ENCODE measurements at places on chromosomes 6 and 20.

- H3K4me3 ChIP-seq = no peak overlapping the region
- DNase-seq = no peak
- H3K27me3 ChIP-seq = no peaks in the 10 kb centered on the region
- H3K36me3 ChIP-seq = peaks cover 36% of the 10 kb centered on the region
- no peak overlapping the region for H3K27ac ChIP-seq
- no peaks in the 10 kb centered on the region for H3K4me1 ChIP-seq
Observed at GRCh38 chr6:158507174-158507573, 52.7 kb upstream of the TMEM181 start.

DNA sequence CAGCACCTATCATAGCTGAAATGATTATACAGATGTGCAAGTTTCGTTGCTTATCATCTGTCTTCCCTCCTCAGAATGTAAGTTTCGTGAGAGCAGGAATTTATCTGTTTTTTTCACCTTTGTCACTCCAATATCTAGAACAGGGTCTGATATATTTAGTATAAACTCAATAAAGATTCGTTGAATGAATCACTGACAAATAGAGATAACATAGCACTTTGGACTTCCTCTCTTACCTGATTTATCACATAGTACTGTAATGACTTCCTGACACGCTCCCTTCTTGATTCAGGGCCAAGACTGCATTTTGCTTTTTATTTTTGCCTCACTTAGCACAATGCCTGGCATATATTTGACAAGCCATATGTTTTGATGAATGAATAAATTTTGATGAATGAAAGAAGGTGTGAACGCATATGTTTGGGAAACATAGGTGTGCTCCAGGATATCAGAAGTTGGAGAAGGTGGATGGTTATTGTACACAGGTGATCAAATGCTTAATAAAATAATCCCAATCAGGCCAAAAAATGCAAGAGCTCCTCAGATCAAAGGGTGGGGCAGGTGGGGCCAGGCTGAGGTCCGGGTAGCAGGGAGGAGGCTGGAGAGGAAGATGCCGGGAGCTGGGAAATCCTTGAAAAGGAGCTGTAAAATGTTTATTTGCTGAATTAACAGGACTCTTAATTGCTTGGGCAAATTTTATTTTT is 33.0 kb downstream of the PIM1 start:
- H3K36me3 ChIP-seq = no peaks in the 10 kb centered on the region
- peaks cover 5% of the 10 kb centered on the region for H3K27me3 ChIP-seq
- no peak overlapping the region for H3K4me3 ChIP-seq
- no peak for DNase-seq

DNA sequence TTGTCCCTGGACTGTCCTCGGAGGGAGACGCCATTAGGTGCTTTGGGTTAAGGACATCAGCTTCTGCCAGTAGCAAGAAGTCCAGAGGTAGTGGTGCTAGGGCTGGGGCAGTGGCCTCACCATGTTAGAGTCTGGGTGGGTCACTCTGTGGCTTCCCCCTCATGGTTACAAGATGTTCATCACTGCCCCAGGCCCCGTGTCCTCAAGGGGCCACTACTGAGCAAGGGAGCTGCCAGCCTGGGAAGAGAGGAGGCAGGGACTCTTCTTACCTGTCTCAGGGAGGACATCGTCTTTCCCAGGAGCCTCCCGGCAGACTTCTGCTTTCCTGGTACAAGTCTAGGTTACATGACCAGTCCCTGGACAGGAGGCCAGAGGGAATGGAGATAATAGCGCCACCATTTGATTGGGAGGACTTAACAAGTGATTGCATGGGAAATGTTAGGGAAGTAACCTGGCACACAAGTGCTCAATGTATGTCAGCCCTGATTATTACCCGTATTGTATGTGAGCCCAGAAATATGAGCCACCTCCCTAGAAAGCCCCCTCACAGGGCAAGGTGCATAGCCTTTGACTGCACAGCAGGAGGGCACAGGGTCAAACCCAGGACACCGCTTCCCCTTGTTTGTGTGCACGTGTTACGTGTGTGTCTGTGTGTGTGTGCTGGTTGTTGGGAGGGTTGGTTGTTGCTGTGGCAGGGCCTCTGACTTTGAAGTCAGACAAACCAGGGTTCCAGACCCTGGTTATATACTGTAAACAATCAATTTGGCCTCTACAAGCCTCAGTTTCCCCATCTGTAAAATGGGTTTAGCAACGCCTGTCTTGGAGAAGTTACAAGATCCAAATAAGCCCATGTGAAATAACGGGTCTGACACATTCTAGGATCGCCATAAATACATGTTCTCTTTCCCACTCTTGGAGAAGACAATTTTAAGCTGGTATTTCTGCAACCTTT is 30.0 kb downstream of the SIRPA start:
- H3K4me1 ChIP-seq = peaks cover 4% of the 10 kb centered on the region
- no peaks in the 10 kb centered on the region for H3K27me3 ChIP-seq
- H3K27ac ChIP-seq = no peak overlapping the region
- no peak overlapping the region for H3K4me3 ChIP-seq
- peaks cover 16% of the 10 kb centered on the region for H3K36me3 ChIP-seq

DNA sequence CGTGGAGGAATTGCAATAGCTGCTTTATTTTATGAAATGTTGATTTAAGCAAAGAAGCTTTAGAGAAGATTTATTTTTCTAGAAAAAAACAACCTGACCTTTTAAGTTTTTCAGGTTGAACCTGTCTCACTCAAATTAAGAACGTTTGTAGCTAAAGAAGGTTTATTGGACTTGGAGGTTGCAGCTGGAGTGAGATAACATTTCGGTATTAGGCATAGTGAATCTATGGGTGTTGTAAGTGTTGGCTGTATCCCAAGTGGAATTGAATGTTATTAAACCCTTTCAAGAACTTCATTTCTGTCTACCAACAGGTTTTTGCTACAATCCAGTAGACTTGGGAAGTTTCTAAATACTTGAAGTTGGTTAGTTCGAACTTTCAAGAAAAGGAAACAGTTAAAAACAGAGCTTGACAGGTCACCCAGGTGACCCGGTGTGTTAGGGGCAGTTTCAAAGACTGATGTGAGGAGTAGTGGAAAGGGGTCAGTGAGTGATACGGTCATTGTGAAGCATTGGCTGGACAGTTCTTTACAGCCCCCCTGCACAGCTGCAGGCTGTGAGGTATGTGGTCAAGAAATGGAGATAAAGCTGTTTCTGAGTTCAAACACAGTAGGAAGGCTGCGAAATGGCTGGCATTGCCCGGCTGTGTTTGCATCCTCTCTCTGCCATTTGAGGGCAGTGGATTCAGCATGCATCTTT is 2.4 kb upstream of the TBCC start:
- H3K4me3 ChIP-seq = peak overlapping the region; percentile 96
- no peaks in the 10 kb centered on the region for H3K27me3 ChIP-seq
- no peak for DNase-seq
- peak overlapping the region; percentile 90 for H3K27ac ChIP-seq

DNA sequence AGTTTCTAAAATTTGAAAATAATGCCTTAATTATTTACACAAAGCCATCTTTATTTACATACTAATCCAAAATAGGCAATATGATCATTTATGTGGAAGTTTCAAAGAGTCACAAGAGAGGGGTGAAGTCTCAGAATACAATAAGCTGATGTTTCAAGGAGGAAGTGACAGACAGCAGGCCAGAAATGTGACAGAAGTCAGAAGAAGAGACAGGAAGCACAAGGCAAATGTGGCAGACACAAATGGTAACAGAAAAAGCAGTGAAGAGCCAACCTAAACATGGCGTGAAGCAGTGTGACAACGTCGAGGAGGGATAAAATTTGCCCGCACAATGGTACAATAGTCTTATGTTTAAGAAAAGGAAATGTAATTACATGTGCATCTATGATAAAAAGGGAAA is 59.8 kb downstream of the SHPRH start:
- no peak for DNase-seq
- H3K4me1 ChIP-seq = peaks cover 16% of the 10 kb centered on the region
- no peaks in the 10 kb centered on the region for H3K27me3 ChIP-seq
- H3K36me3 ChIP-seq = peaks cover 37% of the 10 kb centered on the region
- H3K4me3 ChIP-seq = no peak overlapping the region

DNA sequence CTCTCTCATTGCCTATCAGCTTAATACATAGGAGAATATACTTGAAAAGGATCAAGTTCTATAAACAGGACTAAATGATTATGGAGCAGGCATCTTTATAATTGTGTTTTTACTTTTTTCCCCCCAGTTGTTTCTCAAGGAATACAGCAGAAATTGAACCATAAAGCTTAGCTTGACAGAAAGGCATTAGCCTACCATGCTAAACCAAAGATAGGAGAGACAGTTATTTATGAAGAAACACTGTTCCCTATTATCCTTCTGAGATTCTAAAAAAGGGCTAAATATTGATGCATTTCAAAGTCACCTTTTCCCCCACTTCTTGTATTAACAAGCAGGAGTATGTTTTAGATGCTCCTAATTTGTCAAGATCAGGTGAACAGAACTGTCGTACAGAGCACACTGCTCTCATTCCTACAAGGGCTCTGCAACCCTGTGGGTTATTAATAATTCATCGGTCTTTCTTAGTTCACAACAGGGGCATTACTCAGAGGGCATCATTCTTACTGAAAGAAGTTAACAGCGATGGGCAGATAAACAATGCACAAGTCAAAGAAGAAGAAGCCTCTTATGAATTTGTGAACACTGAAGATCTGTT is 38.7 kb downstream of the PRKN start:
- no peaks in the 10 kb centered on the region for H3K27me3 ChIP-seq
- H3K36me3 ChIP-seq = peaks cover 2% of the 10 kb centered on the region
- H3K27ac ChIP-seq = no peak overlapping the region
- DNase-seq = no peak

All from chondrocyte (in vitro differentiated cells).